IPS-NIHi11 (cell line): ENCODE measurements at places on chromosomes 4 and X.

DNA sequence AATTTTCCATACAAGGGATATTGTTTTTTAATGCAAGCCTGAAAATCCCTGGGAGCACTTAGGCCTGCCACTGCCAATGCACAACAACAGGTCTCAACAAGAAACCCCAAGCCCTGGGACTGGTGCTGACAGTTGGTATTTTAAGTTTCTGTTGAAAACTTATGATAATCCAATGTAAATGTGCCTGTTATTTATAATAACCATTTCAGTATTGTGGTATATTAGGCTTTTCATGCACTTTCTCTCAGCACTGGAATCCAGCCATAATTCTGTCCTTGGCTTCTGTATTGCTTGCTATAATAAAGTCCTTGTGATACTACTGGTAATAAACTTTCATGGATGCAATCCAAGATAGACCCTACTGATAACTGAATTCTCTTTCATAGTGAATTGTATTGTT is 218.9 kb downstream of the PCDH7 start:
- no peak for DNase-seq

- no peak for DNase-seq
Observed at GRCh38 chr4:114108869-114109268, 129.4 kb upstream of the ARSJ start.

- no peak for DNase-seq
Observed at GRCh38 chr4:80026100-80026499, 46.9 kb downstream of the ANTXR2 start.

- DNase-seq = no peak
Observed at GRCh38 chr4:112485930-112486329, 30.1 kb downstream of the NEUROG2 start.

DNA sequence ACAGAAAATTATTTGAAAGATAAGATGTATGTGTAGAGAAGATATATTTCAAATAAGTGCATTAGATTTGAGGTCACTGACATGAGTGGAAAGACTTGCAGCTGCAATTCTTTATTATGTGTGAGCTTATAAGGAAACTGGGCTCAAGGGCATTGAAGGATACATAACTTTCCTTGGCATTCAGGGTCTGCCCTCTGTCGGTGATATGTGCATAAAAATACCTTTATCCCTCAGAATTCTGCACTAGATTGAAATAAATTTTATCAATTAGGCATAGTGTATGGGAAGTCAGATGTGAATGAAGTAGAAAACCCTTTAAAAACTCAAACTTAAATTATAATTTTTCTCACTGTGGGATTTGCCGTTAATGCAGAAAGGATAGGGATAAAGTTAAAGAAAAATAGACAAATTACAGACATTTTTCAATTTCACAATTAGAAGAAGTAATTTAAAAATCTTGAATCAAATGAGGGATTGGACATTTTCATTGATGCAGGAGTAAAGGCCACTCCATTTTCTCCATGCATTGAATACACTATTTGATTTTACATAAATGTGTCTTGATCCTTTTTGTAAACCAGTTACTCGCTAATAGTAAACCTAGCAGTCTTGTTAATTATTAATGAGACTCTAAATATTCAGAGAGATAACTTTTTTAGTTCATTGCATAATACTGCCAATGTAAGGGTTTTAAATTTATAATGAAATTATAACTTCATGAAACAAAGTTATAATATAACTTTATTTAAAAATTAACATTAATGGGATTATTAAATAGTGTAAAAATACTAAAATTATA is 21.0 kb upstream of the ETNPPL start:
- no peak for DNase-seq

DNA sequence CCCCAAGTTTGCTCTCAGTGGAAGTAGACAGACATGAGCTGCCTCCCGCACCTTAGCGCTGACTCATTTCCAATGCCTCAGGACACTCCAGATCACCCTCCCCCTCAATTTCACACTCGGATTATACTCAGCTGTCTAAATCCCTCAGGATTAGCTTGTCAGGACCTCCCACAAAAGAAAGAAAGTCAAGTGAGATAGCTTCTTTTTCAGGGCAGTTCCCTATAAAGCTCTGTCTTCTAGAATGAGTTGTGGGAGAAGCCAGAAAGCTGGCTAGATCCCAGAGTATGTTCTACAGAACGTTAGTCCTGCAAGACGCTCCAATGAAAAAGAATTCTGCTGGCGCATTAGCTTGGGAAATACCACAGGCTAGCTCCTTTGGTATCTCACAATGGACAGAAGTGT is 51.2 kb upstream of the MTNR1A start:
- no peak for DNase-seq

- no peak for DNase-seq
Observed at GRCh38 chrX:115960440-115961084, 210.0 kb upstream of the AGTR2 start.

- DNase-seq = no peak
Observed at GRCh38 chrX:155871934-155872333, 9.2 kb upstream of the VAMP7 start.

GRCh38 chr4:177214935-177215334 is 94.7 kb upstream of the NEIL3 start:
- DNase-seq = no peak

DNA sequence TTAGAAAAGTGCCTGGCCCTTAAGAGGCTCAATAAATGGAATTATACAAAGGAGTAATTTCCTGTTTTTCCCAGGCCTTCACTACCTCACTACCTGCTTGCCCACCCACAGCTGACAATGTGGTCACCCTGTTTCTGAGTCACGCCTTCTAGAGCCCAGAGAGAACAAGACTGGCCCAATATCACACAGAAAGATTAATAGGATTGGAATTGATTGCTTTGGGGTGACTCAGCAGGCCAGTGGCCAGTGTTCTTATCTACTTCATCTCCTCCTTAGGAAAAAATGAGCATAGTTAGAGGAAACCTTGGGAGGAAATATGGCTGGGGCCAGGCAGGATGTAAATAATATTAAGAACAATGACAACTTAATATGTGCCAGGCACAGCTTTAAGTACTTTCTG is 4.5 kb upstream of the FGF16 start:
- DNase-seq = no peak

GRCh38 chr4:142365391-142365790 is 480.7 kb downstream of the INPP4B start:
- no peak for DNase-seq

GRCh38 chr4:143420227-143420626 is 83.6 kb downstream of the GAB1 start:
- DNase-seq = no peak

GRCh38 chrX:1464041-1464970 is 11.6 kb upstream of the ASMTL start:
- DNase-seq = no peak

DNA sequence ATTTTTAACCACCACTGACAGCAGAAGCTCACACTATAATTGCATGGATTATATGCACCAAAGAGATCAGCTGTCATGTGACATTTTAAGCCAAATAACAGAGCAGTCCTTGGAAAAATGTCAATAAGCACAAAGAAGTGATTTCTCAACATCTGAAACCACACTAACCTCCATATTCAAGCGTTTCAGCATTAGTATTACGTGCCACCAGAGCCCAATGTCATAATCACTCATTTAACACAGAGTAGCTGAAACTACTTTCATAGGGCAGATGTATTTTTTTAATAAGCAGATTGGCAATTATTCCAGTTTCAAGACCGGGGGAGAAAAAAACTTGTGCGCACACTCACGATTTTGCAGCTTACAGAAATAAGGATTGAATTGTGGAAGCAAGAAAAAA is 76.6 kb downstream of the SH3KBP1 start:
- DNase-seq = no peak

DNA sequence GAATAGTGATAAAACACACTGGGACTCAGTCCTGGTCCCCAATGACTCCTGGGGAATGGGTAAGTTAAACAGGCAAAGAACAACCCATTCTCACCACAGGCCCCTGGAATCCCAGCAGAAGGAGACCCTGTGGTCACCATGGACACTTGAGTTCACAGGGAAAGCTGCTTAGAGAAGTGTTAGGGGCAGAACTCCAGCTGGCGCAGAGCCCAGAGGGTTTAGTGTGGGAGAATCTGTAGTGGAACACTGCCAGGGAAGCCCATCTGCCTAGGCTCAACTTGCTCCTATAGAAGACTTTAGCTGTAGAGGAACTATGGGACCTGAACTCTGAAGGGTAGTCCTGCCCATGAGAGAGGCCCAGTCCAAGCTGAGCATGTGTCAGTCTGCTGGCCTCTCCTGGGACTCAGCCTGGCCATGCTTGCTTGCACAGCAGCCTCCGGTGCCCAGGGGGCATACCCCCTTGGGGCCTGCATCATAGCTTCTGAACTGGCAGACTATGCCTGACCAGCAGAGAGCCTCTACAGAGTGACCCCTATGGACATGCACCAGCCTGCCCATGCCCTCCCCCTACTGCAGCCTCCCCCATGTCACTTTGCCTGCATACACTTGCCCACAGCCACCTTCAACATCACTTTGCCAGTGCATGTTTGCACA is 343.5 kb downstream of the IDS start:
- no peak for DNase-seq

GRCh38 chrX:23919148-23919547 is 11.3 kb downstream of the CXorf58 start:
- DNase-seq = no peak

GRCh38 chrX:10110316-10110935 is 46.3 kb upstream of the CLCN4 start:
- DNase-seq = no peak

DNA sequence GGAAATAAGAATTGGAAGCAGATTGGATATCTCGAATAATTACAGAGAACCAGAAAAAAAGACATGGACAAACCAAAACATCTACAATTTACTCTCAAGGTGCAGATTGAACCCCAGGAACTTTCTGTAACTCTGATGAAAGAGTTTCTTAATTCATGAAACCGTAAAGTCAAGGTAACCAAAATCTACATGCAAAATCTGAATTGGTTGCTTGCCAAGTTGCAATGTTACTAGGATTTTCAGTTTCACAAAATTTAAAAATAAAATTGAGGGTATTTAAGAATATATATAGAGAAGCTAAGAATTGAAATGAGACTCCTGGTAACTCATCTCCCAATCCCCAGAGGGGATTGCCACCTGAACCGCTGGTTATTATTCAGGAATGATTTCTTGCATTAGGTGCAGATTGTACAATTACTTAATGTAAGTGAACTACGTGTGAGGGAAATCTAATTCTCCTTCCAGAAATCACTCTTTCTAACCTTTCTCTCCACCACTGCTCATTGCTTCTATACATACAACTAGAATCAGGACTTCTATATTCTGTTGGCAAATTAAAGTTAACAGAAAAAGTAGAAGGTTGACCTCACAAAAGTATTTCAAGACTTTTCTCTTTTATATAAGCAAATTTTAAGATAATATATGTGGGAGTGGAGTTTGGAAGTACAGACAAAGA is 221.5 kb upstream of the NDST4 start:
- no peak for DNase-seq

GRCh38 chrX:13716905-13717304 is 17.5 kb downstream of the TRAPPC2 start:
- DNase-seq = no peak

- DNase-seq = no peak
Observed at GRCh38 chr4:83556816-83557215, 20.9 kb downstream of the GPAT3 start.

GRCh38 chr4:86033171-86033570 is 326.7 kb downstream of the MAPK10 start:
- DNase-seq = no peak

GRCh38 chr4:19522966-19523365 is 728.7 kb upstream of the SLIT2 start:
- no peak for DNase-seq

DNA sequence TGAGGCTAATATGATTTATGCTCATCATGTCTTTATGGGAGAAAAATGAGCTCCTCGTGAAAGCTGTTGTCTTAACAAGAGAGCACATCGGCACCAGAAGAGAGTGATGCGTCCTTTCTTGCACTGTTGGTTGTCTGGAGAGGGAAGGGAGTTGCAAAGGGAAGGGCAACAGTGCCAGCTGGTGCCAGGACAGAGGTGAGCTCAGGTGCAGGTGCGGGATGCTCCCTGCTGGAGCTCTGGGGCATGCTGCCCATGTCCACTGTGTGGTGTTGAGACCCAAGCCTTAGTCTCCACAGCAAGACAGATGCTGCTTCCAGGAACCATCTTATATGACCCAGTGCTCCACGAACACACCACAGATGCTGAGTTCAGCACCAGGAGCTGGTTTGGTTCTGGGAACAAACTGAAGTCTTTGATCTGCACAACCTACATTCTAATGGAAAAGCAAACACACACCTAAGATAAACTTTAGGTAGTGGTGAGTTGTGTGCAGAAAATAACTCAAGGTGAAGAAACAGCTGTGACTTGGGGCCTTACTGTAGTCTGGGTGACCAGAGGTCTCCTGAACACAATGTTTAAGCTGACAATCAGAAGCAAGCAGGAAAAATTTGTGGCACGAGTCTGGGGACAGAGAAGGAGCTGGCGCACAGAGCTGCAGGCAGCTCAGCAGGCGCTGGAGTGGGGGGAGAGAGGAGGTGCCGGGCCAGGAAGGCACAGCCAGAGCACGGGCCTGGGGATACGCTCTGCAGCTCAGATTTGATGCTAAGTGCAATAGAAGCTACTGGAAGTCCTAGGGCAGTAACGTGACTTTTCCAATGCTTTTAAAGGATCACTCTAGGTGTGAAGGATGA is 73.2 kb downstream of the HAUS3 start:
- no peak for DNase-seq

DNA sequence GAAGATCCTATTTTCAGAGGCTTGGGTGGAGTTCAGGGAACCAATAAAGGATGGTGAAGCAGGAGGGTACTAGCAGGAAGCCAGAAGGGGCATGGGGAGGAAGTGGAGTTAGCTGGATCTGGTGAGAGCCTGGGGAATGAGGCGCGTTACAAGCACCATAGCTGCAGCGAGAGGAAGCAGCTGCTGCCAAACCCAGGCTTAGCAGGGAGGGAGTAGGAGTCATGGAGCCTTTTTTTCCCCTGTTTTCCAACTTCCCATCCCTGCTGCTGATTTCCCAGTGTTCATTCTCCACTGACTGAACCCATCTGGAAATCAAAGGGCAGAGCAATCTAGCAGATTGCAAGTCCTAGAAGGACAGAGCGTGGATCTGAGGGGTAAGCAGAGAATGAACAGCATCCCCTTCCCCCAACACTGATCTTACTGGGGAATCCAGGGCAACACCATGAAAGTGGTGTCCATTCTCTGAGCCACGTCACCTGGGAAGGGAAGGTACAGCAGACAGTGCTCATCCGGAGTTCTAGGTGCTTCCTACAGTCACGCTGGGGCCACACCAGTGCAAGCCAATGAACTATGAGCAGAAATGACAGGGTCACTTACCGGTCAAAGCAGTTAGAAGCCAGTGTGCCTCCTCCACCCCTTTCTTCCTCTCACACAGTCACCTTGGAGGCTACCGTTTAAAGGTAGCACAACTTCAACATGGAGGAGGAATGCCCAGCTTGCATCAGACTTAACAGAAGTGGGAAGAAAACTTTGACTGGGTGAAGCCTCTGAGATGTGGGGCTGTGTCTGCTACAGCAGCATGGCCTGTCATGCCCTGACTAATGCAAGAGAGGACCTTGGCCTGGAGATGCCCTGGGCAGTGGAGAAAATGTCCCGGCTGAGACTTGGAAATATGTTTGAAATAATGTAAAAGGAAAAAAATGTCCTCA is 36.7 kb downstream of the SMIM20 start:
- no peak for DNase-seq

- DNase-seq = peak; percentile 80
Observed at GRCh38 chr4:8267077-8267476, 2.5 kb upstream of the HTRA3 start.

GRCh38 chr4:101098666-101099400 is 248.5 kb downstream of the PPP3CA start:
- DNase-seq = no peak
